Stimulated activated CD4-positive, alpha-beta T cell treated with anti-CD3 and anti-CD28 coated beads, Interleukin-2, amount 100 ng/mL, for 24 hours (primary cell): ENCODE measurements at places on chromosomes 1 and 21.

- DNase-seq: no peak
These were observed 619.0 kb downstream of the AJAP1 start for GRCh38 chr1:5273280-5274003.

- DNase-seq: no peak
These were observed 15.5 kb upstream of the MAP3K7CL start for GRCh38 chr21:29114765-29115500.

DNA sequence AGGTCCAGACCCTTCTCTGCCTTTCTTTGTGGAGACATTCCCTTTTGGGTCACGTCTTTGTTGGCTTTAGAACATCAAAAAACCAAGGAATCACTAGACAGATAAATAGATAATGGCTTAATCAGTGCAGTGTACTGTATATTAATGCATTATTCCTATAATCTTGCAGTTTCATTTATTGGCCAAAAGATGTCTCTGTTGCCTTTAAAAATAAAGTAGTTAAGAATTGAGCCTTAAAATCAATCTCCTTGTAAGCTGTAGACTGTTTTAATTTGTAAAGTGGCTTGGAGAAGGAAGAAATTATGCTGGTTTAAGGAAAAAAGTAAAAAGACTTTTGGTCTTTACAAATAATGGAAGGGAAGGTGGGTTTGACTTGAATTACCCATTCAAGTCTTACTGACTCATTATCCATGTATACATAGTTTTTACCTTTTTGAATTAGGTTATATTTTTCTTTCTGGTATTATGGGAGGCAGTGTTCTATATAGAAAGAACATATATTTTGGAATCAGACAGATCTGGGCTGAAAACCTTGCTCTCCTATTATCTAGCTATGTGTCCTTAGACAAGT is 84.6 kb downstream of the VPS13D start:
- DNase-seq: no peak

DNA sequence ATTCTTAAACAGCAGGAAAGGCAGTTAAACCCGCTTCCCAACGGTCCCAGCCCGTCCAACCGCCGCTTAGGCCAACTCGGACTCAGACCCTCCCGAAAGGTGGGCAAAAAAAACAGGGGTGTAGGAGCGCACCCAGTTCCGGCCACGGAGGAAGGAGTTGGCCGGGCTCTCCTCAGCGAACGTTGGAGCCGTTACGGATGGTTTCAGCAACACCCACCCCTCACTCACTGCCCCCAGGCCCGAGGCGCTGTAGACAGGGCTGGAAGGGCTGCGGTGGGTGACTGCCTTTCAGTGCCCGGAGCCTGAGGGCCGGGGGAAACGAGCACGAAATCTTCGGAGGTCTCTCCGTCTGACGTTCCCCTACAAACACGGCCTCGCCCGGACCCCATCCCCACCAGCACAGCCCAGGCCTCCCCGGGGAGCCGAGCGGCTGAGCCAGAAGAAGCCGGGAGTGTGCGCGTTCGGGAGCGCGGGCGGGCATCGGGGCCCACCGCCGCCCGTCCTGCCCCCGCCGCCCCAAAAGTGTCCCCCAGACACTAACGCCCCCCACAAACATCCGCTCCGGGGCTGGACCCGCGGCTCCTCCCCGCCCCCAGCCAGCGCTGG is 1.3 kb downstream of the KDM5B start:
- peak; percentile 37 for DNase-seq

DNA sequence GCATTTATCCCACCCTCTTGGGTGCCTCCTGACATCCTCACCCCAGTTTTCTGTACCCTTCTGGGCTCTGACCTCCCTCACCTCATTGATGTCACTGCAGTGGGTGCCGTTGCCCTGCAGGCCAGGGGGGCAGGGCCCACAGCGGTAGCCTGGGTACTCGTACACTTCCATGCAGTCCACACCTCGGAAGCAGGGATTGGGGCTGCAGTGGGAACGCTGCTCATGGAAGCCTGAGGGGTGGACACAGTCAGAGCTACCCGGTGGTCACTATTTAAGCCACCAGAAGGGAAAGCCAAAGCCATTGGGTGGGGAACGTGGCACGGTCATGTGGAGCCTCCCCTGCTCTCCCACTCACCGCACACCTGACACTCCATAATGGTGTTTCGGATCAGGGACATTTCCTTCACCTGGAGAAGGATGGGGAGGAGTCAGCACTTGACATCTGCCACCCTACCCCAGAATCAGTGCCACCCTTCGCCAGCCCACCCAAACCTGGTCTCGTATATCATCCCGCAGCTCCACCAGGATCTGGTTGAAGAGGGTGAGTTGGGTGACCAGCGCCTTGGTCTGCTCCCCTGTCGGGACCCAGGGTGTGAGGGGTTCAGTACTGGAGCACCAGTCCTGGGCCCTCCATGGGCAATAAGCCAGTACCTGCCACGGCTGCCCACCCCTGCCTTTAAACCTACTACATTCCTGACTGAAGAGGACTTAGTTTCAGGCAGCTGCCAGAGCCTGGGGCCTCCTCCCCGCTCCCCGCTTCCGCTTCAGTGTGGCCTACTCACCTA is 4.8 kb downstream of the THBS3 start:
- DNase-seq: no peak

DNA sequence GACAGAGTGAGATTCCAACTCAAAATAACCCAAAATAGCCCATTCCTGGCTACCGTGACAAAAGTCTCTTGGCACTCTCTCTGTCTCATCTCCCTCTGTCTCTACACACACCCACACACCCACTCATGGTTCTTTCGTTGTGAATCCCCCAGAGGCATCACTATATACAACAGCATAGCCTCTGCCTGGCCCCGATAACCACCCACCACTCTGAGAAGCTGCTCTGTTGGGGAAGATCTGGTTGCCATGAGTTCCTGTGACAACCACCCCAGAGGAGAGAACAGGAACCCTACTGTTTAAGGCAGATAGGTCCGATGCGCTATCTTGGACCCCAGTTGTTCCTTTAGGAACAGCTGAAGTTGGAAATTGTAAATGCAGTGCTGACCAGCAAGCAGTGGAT is 70.4 kb upstream of the LYST start:
- no peak for DNase-seq

DNA sequence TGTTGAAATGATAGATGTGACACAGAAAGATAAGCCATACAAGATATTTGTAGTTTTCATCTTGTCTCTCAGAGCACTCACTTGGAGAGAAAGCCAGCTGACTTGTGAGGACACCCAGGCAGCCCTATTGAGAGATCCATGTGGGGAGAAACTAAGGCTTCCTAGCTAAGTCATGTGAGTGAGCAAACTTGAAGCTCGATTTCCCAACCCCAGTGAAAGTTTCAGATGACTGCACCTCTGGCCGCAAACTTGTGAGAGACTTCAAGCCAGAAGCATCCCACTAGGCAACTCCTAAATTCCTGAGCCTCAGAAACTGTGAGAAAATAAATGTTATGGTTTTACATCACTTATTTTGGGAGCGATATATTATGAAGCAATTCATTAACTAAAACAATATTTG is 832.3 kb downstream of the LTN1 start:
- no peak for DNase-seq

GRCh38 chr1:245153081-245153551 is 1.7 kb upstream of the KIF26B start:
- peak; percentile 68 for DNase-seq

- DNase-seq: no peak
These were observed 20.5 kb upstream of the THRAP3 start for GRCh38 chr1:36203554-36204346.

- DNase-seq: no peak
These were observed 183.0 kb upstream of the RAB4A start for GRCh38 chr1:229087906-229088305.

- DNase-seq: no peak
These were observed 20.5 kb downstream of the WNT2B start for GRCh38 chr1:112529301-112529700.
